ENCODE measurements at places on chromosomes 1 and 21. TPM values are rescaled to one million over a fixed set of nuclear protein-coding genes. Genes with fewer than 3 reads are reported as not detected.
A peak's percentile ranks its signal among the peaks of the same experiment; 100 is the strongest.

DNA sequence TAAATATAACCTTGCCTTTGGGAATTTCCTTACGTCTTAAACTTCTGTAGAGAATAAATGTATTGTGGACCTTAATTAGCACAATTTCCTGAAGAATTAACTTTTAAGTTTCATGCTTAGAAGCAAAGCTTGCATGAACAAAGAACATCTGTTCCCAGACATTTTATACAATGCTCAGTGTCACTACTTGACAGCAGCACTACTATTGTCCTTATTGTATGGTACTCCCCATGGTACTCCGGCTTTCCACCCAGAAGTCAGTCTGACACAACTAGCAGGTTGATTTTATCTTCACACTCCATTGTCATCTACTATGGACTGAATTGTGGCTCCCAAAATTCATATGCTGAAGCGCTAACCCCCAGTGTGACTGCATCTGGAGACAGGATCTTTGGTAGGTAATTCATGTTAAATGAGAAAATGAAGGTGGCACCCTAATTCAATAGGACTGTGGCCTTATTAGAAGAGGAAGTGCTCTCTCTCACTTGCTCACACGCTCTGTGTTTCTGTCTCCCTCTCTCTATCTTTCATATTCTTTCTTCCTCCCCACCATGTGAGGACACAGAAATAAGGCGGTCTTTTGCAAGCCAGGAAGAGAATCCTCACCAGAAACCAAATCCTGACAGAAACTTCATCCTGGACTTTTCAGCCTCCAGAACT, 10.7 kb upstream of the OR2B11 start:
- DNase-seq, result no peak

Gene KCTD3
- 73.5 TPM for total RNA-seq

Gene AADACL3
- not detected for total RNA-seq

DNA sequence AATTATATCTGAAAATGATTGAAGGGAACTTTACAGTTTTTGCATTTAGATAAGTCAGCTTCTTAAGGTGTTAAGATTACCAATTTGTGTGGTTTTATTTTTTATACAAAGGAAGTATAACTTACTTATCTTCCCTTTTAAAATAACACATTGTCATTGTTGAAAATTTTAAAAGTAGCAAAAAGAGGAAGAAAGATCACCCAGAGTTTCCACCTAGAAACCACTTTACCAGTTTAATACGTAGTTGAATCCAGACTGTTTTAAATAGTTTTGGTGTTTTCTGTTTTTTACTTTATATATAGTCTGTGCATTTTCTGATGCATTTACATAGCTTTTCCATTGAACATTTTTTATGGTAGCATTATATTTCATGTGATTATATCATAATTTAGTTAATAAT, 6.1 kb downstream of the CCDC18 start:
- no peak for DNase-seq

Gene KRTAP11-1
- not detected for total RNA-seq

GRCh38 chr1:207051191-207051943, at the start of gene YOD1:
YOD1 (minus strand) TSS chr1:207051208; CDS start chr1:207051030, 178 bp downstream.
- no peak for DNase-seq

DNA sequence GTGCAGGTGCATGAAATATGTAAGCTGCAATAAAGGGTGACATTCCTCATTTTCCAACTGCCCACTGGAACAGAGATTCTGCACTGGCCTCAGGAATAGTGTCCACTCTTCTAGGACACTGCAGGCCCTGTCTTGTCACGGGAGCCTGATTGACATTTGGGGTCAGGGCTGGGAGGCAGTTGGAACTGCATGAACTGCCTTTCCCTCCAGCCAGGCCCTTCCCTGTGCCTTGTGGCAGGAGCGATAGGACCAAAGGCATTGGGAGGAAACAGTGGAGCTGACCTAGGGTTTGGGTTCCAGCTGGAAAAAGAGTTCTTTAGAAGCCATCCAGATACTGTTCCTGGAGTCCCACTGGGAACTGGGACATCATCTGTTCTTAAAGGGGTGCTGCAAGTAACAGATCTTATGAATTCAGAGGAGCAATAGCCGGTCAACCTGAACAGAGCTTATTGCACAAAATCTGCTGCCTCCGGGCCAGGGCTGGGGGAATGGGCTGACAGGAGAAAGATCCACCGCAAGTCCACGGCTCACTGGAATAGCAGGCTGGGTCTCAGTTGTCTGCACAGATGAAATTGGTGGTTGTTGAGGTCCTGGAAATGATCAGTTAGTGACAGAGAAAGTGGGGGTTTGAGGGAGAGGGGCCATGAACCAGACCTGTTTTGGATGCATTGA, 451.7 kb downstream of the CAMTA1 start:
- DNase-seq, result no peak

Gene C1orf174
- total RNA-seq, result 25.3 TPM

GRCh38 chr1:12501661-12502060, 116.3 kb downstream of the DHRS3 start:
- DNase-seq, result no peak

GRCh38 chr1:99869304-99869703, 19.1 kb downstream of the AGL start:
- no peak for DNase-seq

DNA sequence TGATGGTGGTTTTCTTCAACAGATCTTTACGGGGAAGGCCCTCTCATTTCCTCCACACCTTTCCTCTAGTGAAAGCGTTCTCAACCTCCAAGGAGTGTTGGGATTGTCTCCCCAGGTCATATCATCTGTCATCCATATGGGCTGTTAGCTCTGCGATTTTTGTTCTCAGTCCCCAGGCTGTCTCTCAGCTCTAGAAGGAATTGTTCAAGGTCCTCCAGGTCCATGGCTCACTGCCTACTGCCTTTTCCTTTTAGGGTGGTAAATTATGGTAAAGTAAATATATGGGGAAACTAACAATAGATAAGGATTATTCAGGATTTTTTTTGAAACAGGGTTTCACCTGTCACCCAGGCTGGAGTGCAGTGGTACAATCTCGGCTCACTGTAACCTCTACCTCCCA, 37.6 kb downstream of the ELF3 start:
- no peak for DNase-seq

DNA sequence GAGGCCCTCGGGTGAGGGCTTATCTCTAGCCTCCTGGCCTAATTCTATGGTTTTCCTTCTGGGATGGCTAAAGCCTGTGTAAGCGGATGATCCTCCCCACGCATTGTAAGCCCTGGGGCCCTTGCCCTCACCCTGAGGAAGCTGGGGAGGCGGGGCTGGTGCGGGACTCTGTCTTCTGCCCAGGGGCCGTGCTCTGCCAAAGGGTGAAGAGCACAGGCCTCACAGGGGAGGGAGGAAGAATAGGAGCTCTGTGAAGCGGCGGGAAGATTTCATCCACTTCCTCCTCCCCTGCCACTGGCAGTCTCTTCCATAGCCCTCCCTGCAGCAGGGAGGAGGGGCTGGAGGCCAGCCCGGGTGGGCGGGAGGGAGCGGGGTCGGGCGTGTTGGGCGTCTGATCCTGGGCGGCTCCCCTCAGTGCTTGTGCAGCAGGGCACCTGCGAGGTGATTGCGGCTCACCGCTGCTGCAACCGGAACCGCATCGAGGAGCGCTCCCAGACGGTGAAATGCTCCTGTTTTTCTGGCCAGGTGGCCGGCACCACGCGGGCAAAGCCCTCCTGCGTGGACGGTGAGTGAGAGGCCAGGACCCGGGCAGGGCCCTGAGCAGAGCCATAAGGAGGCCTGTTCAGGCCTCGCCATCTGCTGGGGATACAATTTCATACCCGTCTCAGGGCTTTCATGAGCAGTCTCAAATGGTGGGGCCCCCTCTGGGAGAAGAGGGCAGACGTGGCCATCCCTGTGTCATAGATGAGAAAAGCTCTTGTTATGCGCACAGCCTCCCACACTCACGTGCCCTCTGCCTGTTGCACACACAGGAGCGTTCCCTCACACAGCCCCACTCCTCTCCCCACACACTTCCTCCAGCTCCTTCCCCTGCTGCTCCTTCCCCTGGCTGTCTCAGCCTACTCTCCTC, 7.7 kb upstream of the PPM1J start:
- DNase-seq, result no peak

DNA sequence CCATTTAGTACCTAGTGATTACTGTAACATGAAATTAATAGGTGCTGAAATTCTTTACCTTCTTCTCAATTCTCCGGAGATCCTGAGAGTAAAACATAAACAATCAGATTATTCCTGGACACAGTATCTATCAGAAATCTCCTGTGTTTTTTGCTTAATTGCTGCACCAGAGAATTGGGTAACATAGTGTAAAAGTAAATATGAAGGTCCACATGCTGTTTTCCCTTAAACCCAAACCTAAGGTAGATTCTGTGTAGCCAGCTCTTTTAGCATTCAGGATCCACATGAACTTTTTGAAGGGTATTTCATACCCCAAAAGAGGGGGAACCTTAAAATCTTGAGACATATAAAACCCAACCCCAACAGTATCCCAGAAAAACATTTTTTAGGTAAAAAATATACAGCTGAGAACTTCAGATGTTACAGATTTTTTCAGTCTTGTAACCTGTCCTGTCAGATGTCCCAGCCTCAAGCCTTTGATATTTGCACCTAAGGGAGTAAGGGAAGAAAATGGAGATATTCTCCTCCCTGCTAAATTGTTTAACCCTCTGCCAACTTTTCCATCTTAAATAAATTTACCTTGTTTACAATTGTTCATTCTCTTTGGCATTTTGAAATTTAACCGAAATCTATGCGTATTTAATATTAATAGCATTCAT, 11.2 kb downstream of the ODR4 start:
- no peak for DNase-seq

Gene NHLH1
- 0.96 TPM for total RNA-seq

- DNase-seq, result no peak
These were observed 701.9 kb upstream of the ZP4 start for GRCh38 chr1:238592621-238593020.

GRCh38 chr1:32005522-32005921, 8.1 kb upstream of the KHDRBS1 start:
- no peak for DNase-seq

Gene VTCN1
- total RNA-seq, result 1.8 TPM

DNA sequence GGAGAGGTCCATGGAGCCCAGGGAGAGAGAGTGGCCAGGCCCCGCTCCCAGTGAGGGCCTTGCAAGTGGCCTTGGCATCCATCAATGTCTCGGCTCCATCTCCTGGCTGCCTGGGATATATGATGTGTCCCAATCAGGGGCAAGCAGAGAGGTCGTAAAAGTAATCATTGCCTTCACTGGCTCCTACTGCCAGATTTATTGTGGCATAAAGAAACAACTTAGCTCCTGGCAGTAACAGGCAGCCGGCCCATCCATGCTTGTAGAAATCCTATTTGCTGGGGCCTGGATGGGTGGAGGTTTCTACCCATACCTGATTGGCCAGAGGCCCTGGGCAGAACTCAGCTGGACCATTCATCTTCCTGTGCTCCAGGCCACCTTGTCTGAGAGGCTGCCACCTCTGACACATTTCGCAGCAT, 272.6 kb downstream of the MATN1 start:
- DNase-seq, result peak; percentile 5

GRCh38 chr1:26335774-26336476, 18.0 kb downstream of the CRYBG2 start:
- peak; percentile 30 for DNase-seq

Gene ILDR2
- total RNA-seq, result 1.7 TPM

- DNase-seq, result no peak
These were observed 67.5 kb downstream of the NVL start for GRCh38 chr1:224262373-224263054.

Gene LDLRAP1
- 12.7 TPM for total RNA-seq

Gene RSPH1
- 7.1 TPM for total RNA-seq

DNA sequence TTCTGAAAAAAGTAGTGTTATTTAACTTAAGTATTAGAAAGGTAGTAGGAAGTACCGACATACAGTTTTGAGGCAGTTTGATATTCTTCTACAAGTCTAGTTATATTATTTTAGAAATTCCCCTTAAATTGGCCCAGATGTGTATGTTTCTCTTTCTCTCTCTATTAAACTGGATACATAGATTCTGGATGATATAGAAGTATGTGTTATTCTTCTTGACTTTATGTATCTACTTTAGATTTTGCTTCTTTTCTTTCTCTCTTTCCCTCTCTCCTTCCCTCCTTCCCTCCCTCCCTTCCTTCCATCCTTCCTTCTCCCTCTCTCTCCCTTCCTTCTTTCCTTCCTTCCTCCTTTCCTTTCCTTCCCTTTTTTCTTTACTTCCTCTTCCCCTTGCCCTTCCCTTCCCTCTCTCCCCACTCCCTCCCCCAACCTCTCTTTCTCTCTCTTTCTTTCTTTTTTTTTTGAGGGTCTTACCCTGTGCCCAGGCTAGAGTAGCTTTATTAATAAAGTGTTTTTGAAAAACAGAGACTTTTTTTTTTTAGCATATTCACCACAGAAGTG, 124.3 kb downstream of the OSBPL9 start:
- DNase-seq, result no peak

DNA sequence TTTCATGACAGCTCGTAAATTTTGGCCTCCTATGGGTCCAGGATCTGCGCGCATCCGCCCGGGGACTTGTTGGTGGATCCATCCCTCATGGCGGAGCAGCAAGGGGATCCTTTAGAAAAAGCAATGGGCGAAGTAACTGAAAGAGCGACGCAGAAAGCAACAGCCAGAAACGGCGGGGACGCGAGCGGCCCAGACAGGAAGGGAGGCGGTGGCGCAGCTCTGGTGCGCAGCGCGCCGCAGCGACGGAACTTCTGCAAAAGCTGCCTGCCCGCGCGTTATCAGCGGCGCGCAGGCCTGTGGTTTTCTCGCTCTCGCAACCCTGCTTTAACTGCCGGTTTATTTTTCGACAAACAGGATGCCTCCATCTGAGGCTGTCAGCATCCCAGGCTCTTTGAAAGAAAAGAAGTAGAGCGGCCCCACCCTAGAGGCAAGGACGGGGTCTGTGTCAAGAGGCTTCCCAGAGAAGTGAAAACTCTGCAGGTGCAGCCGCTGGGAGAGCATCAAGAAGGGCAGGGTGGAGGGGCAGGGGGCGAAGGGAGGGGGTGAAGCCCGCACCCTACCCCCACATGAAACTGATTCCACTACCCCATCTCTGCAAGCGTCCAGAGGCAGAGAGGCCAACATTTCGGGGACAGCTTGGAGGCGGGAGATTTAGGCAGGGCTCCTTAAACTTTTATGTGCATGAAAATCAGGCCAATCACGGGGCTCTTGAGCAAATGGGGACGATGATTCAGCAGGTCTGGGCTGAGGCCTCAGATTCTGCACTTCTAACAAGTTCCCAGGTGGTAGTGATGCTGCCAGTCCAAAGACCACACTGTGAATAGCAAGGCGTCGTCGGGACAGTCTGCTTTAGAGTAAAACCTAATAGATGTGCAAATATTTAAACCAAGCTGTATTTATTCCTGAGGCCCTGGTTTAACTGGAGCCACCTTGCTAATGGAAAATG, 22.2 kb downstream of the RUNX1 start:
- no peak for DNase-seq

DNA sequence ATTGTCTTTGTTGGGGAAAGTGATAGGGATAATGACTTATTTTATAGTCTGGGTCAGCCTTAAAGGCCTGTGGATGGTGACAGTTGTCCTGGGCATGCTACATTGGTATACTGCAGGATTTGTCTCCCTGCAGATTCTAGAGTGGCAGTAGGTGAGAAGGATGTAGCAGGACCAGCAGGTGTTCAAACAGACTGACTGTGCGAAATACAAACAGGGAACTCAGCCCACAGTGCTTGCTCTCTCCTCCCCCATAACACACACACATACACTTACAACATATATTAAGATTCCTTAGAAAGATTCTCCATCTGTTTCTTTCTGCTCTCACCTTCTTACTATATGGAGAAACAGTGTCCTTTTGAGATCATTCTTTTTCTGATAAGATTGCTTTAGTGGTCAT, 6.9 kb downstream of the PDE4B start:
- no peak for DNase-seq
